ENCODE measurements at places on chromosomes 5 and 9.
A peak's percentile ranks its signal among the peaks of the same experiment; 100 is the strongest.

- no peak for ATAC-seq
Measured at GRCh38 chr5:137073189-137073588, 425.9 kb downstream of the SPOCK1 start.

GRCh38 chr5:172855597-172856292 lies 21.7 kb downstream of the ERGIC1 start:
- peak; percentile 84 for ATAC-seq

DNA sequence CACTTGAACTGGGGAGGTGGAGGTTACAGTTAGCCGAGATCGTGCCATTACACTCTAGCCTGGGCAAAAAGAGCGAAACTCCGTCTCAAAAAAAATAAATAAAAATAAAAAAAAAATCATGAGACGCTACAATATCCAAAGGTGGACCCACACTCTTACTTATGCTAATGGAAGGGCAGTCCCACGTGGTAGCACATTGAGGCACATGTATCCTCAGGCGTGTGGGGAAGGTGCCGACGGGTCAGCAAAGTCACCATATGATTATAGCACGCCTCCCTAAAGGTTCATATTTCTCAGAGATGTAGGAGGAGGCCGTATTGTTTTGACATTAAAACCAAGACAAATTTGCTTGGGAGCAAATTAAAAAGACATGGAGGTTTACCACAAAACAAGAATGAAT lies 201.6 kb downstream of the LRRC70 start:
- no peak for ATAC-seq

GRCh38 chr5:19975795-19976194 lies 12.2 kb downstream of the CDH18 start:
- 0 out of 3 replicates have a peak, but pooled peaks have one; percentile 34 for ATAC-seq

- no peak for ATAC-seq
Measured at GRCh38 chr5:73928476-73929070, 302.6 kb downstream of the ARHGEF28 start.

DNA sequence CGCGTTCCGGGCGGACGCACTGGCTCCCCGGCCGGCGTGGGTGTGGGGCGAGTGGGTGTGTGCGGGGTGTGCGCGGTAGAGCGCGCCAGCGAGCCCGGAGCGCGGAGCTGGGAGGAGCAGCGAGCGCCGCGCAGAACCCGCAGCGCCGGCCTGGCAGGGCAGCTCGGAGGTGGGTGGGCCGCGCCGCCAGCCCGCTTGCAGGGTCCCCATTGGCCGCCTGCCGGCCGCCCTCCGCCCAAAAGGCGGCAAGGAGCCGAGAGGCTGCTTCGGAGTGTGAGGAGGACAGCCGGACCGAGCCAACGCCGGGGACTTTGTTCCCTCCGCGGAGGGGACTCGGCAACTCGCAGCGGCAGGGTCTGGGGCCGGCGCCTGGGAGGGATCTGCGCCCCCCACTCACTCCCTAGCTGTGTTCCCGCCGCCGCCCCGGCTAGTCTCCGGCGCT lies at the start of gene DAPK1:
Gene DAPK1, plus strand, starts transcription at position 264 of the 442 bp plus-strand sequence. CDS start 1,211 bp downstream, outside the sequence.
- peak; percentile 82 for ATAC-seq

GRCh38 chr5:74240783-74241750 lies 399.5 kb downstream of the ENC1 start:
- no peak for ATAC-seq

DNA sequence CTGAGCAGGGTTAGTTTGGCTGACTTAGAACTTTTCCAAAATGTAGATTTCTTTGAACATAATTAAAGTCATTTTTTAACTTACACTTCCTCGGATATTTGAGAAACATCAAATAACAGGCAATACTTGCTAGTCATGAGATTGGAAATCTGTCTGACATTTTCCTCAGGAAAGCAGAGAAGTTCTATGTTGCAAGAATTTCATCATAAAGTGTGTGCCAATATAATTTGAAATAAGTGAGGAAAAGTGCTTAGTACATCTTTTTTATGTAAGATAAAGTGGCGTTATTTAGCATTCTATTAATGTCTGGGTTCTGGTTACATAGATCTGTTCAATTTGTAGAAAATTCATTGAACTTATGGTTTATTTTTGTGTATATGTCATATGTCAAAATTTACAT lies 48.7 kb upstream of the C5orf47 start:
- ATAC-seq = no peak

DNA sequence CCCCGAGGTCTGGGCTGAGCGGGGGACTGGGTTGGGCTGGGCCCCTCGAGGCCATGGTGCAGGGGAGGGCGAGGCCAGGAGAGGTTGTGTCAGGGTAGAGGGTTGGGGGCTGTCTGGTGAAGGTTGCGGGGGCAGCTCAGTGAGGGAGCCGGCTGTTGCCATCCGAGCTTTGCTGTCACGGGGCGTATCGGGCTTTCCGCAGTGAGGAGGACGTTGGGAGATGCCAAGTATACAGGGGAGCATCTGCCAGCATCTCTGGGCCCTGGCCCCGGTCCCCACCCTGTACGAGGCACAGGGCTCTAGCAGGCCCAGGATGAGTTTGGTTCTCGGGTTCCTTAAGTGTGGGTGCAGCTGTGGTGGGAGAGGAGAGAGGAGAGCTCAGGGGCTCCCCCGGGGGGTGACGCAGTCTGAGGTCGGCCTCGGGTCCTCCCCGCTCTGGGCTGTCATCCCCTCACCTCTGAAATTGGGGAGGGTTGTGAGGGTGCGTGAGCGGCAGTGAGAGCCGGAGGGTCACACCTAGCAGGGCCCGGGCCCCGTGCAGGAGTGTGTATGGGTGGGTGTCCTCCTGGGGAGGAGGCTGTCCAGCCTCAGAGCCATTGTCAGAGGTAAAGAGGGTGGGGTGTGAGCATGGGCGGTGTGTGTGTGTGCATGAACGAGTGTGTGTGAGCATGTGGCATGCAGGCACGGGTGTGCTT lies 87.3 kb downstream of the COL5A1 start:
- ATAC-seq = no peak

DNA sequence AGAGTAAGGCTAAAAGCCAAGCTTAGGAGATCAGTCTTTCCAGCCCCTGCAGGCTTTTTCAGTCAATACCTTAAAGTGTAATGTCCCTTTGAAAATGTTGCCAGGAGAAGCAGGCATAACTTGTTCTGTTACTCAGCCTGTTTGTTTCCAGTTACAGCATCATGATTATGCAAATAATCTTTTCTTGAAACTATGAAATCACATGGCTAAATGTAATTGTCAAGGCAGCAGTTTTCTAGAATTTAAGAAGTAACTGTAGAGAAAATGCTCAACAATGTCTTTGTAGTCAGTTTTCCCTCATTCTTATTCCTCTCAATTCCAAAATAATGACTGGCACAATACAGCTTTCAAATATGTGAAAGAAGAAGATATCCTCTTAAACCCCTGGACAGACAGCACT lies 1.9 kb upstream of the GPR107 start:
- no peak for ATAC-seq

- ATAC-seq = no peak
Measured at GRCh38 chr9:122075135-122076030, 17.7 kb downstream of the TTLL11 start.

DNA sequence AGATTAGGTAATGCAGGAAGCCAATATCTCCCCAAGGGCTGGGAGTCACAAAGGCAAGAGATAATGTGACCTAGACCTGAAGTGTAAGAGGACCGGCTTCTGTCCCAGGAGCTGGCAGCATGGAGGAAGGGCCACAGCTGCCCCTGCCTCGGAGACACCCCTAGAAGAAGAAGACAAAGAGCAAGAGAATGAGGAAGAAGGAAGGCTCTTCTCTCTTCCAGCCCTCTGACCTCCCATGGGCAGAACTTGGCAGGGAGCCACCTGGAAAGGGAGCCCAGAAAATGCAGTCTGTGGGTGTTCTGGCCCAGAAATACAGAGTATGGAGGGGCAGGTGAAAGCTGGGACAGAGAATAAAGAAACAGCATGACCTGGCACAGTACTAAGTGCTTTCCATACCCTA lies 151.0 kb downstream of the C5orf15 start:
- no peak for ATAC-seq

GRCh38 chr5:84303315-84303714 lies 81.4 kb downstream of the EDIL3 start:
- no peak for ATAC-seq

- peak; percentile 78 for ATAC-seq
Measured at GRCh38 chr5:80408484-80409366, 861 bp downstream of the ZFYVE16 start.

DNA sequence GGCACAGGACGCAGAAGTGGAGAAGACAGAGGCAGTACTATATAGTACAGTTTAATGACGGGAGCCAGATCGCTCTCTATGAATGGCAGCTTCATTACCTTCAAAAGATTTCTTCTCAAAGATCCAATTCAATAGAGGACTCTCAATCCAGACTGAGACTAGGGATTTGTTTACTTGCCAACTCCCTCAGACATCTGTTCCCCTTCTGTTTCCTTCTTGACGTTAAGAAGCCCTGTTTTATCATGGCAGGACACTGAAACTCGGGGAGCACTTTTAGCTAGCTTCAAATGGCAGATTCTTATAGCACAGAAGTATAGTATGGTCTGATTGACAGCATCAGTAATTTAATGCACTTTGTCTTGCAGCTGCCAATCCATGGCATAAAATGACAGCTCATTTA lies 747.3 kb upstream of the C9orf72 start:
- no peak for ATAC-seq

GRCh38 chr9:123998278-123998925 lies 13.2 kb upstream of the LHX2 start:
- no peak for ATAC-seq

GRCh38 chr5:133847886-133848285 lies 120.5 kb downstream of the C5orf15 start:
- no peak for ATAC-seq
